Muscle of leg (tissue), 16 donors: ENCODE measurements at places on chromosomes 5 and 9.
A peak's percentile ranks its signal among the peaks of the same experiment; 100 is the strongest.

DNA sequence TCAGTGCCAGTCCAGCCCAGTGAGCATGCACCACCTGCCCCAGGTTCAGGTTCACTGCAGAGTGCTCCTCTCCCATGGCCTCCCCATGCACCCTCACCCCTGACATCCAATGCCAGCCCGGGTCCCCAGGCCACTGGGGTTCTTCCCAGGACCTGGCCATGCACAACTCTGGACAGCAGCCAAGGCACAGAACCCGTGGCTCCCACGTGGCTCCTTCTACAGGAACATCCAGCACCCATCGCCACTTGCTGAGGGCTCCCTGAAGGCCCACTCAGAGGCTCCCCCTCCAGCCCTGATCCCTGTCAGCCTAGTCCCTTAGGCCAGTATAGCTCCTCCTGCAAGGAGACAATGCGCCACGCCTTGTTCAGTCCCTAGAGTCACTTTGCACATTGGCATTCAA lies 110.8 kb downstream of the IRX2 start:
- DNase-seq: no peak

DNA sequence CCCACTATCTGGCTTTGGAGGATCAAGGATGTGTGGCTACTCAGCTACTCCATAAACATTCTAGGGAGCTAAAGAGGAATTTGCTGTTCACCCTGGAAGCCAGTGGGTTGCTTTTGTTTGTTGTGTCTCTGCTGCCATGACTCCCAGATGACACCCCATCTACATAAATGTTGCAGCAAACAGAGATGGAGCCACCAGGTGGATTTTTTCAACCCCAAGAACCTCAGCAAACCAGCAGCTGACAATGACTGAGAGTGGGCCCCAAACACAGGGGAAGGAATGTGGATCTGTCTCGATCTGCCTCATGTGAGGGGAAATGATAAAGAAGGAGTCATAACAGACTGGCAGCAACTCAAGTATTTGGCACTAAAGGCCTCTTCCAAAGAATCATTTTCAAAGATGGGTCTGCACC lies 132.7 kb upstream of the TNC start:
- DNase-seq: peak; percentile 46

DNA sequence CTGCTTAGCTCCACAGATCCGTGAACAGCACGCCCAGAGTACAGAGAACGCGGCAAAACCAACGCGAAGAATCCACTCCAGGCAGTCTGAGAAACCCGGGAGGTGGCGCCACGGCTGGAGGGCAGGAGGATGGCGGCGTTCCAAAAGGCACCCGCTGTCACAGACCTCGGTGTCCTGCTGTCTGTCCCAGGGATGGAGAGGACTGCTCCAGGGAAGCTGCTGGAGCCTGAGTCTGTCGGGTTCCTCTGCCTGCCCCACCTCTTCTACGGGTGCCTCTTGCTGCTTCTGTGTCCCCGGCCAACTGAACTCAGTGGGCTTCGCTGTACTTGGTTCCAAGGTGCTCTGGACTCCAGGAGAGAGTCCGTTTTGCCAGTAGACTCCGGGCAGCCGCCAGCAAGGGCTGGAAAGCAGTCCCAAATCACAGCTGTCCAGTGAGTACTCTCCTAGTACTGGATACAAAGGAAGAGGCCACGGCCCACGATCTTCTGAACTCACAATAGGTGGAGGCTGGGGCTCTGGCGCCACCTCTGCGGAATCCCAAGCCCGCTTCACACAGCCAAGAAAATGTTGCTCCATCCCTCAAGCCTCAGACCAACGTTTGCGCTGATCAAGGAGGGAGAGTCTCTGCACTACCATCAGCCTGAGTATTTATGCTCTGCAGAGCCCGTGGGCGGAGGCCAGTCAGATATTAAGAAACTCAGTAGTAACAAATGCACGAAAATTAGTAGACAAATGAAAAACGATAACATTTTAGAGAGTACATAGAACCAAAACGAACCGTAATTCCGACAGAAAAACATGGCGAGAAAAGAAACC lies 440 bp downstream of the ANXA2R start:
- DNase-seq: peak; percentile 53

DNA sequence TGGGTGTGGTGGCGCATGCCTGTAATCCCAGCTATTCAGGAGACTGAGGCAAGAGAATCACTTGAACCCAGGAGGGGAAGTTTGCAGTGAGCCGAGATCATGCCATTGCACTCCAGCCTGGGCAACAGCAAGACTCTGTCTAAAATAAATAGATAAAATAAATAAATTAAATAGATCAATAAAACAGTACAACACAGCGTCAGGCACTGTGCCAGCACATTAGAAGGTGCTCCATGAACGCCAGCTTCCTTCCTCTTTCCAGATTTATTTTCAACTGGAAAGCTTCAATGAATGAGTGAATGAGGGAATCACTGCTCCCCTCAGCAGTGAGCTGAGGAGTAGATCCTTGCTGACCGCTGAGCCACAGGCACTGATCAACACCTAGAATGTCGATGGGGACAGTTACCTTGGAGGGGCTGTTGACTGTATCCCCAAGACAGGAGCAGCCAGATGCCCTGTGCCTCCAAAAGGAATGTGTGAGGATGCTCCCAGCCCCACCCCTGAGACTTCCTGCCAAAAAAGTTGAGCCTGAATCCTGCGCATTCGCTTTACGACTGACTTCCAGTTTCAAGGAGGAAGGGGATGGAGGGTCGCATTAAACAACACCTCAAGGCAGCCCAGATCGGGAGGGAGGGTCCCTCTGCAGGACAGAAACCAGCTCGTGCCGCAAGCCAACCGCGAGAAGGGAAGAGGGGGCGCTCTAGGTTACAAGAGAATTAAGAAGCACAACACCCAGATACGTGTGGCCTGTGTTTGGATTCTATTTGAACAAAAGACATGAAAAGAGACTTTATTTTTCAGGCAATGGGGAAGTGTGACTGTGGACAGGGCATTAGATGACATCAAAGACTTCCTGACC lies 54.0 kb upstream of the CNOT6 start:
- DNase-seq: no peak

DNA sequence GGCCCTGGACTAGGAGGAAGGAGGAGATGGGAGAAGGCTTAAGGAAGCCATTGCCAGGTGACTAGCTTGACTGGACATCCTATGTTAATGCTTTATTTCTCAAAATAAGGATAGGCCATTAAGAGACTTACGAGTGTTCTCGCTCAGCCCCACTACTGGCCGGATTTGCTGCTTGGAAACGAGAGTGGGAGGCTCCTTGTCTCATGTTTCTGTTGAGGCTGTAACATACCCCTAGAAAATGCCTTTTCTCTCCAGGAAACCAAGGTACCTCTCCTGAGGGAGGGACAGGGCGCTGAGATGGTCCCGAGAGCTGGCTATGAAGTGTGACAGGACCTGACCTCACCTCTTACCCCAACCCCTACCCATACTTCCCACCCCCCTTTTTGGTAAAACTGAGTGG lies 60.0 kb downstream of the RALGPS1 start:
- DNase-seq: peak; percentile 72

GRCh38 chr9:18893046-18893445 lies 140.0 kb downstream of the SAXO1 start:
- no peak for DNase-seq

DNA sequence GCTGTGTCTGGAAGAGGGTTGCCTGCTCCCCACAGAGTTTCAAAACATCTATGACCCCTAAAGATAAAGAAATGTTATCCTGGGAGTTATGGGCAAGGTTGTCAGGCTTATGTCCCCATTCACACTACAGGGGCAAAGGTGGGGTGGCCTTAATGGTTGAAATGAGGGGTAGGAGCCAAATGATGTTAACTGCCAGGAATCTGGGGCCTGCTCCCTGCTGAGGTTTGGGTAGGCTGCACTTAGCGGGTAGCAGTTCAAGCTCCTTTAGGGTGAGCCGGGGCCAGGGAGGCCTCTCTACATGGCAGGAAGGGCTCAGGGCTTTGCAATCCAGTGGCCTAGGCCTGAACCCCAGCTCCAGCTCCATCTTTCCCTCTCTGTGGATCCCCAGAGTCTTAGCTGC lies 3.0 kb downstream of the FGF18 start:
- DNase-seq: no peak

GRCh38 chr5:83498585-83498984 lies 27.0 kb downstream of the VCAN start:
- DNase-seq: no peak

GRCh38 chr5:118906947-118907346 lies 81.4 kb downstream of the DTWD2 start:
- DNase-seq: no peak

- no peak for DNase-seq
These were observed 133.9 kb upstream of the PANK3 start for GRCh38 chr5:168713051-168713450.

- no peak for DNase-seq
These were observed 448 bp downstream of the RELL2 start for GRCh38 chr5:141637123-141637766.

- no peak for DNase-seq
These were observed 406.0 kb upstream of the GRIA1 start for GRCh38 chr5:153084511-153084910.

DNA sequence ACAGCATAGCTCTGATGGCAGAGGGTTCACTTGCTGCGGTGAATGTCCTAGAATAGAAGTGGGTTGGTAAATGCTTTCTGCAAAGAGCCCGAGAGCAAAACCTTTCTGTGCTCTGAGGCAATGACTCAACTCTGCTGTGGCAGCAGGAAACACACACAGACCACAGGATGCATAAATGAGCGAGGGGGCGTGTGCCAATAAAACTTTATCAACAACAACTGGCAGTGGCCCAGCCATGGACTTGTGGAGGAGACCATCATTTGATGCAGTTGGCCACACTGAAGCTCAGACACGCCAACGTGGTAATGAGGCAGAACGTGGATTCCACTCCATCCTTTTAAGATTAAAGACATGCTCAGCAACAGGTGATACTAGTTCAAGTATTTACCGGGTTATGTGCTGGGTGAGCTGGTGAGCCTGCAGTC lies 6.8 kb downstream of the MRPL36 start:
- peak; percentile 50 for DNase-seq

DNA sequence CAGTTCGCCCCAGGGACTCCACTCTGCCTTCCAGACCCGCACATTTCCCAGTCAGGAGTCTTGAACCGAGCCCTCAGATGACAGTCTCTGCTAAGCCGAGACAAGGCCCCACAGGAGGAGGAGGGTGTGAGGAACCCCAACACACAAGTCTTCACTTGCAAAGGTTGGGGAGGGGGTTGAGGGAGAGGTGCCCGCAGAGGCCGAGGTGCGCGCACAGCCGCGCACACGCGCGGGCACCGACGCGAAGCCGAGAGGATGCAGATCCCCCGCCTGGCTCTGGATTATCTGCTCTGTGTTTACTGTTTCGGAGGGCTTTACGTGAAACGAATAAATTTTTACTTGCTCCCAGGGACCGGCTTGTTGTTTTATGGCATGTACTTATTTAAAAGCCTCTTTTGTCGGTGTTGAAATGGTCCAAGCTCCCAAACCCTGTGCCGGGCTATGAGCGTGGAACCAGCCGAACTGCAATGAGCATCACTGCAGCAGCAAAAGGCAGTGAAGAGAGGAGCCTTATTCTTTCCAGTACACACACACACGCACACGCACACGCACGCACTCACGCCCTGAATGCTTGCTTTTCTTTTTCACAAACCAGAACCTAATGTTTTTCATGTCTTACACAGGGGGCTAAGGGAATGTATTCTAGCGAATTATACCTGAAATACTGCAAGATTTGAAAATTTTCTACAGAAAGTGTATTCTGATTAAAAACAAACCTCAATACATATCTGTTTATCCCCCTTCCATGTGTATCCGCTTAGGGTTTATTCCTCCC lies 297.7 kb downstream of the PARP8 start:
- DNase-seq: peak; percentile 11

DNA sequence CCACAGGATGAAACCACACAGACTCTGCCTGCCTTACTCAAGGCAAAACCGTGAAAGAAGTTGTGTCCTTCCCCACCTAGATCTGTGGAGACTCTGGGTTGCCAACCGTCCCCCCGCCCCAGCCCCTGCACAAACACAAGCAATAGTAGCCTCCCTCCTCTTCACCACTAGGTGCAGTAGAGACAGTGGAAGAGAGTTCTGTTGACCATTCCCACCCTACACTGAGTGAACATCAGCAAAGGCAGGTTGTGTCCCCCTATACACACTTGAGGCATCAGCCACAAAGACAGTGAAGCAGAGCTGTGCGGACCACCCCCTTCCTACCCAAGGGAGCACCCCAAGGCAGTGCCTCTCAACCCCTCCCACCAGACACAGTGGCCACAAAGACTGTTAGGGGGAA lies 223.7 kb upstream of the NFIL3 start:
- DNase-seq: no peak

GRCh38 chr5:174972291-174972690 lies 247.9 kb downstream of the MSX2 start:
- no peak for DNase-seq

DNA sequence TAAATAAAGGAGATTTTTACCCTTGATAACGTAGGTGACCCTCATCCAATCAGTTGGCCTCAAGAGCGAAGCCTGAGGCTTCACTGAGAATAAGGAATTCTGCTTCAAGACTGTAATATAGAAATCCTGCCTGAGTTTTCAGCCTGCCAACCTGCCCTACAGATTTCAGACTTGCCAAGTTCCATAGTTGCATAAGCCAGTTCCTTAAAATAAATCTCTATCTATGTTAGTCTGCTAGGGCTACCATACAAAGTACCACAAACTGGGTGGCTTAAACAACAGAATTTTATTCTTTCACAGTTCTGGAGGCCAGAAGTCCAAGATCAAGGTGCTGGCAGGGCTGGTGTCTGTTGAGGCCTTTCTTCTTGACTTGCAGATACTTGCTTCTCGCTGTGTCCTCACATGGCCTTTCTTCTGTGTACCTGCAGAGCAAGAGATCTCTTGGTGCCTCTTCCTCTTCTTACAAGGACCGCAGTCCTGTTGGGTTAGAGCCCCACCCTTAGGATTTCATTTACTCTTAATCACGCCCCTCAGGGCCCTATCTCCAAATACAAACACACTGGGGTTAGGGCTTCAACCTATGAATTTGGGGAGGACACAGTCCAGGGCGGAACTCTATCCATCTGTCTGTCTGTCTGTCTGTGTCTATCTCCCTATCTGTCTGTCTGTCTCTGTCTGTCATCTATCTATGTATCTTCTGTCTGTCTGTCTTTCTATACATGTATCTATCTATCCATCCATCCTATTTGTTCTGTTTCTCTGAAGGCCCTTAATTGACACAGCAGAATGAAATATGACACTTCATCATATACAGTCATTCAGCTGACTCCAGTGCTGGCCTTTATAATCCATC lies 17.0 kb upstream of the CMBL start:
- peak; percentile 11 for DNase-seq

DNA sequence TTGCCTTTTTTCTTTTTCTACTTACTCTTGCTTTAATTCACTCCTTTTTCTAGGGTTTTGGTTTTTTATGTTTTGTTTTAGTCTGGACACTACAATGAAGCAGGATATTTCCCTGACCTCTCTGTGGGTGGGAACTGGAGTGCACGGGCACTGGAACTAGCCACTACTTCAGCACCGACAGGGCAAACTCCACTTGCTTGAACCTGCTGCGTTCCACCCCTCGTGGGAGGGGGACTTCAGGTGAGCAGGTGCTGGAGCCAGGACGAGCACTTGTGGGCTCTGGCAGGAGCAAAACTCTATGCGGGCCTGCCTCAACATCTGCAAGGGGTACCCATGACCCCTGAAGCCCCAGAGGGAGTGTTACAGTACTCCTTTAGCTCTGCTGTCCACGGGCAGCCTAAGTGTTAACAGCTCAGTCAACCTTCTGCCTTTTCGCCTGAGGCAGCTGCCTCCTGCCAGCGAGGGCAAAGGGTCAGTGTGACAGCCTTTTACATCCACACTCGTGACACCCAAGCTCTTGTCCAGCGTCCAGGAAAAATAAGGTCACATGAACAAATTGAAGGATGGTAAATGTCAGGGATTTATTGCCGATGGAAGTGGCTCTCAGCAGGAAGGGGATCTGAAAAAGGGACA lies 144.1 kb upstream of the NFIL3 start:
- no peak for DNase-seq

GRCh38 chr9:112065806-112066606 lies 109.1 kb downstream of the SUSD1 start:
- DNase-seq: no peak
